Stimulated activated CD4-positive, alpha-beta T cell treated with anti-CD3 and anti-CD28 coated beads, Interleukin-4, amount 100 ng/mL, for 24 hours (primary cell): ENCODE measurements at places on chromosomes 6 and 20.
A peak's percentile ranks its signal among the peaks of the same experiment; 100 is the strongest.

GRCh38 chr6:5150551-5151075 is 65.5 kb downstream of the PPP1R3G start:
- DNase-seq: no peak

GRCh38 chr6:112574190-112574589 is 227.1 kb downstream of the RFPL4B start:
- no peak for DNase-seq

GRCh38 chr20:44142413-44142812 is 44.6 kb downstream of the JPH2 start:
- DNase-seq: no peak

- no peak for DNase-seq
These were observed 87.0 kb upstream of the MAN1A1 start for GRCh38 chr6:119436583-119436982.

GRCh38 chr20:47273591-47274235 is 82.8 kb downstream of the ZMYND8 start:
- no peak for DNase-seq

- DNase-seq: no peak
These were observed 92.9 kb downstream of the SHLD1 start for GRCh38 chr20:5843054-5843592.

- DNase-seq: no peak
These were observed 1.9 kb downstream of the ZFAND3 start for GRCh38 chr6:37821446-37821845.

- DNase-seq: no peak
These were observed 20.5 kb upstream of the PI3 start for GRCh38 chr20:45154183-45154582.

DNA sequence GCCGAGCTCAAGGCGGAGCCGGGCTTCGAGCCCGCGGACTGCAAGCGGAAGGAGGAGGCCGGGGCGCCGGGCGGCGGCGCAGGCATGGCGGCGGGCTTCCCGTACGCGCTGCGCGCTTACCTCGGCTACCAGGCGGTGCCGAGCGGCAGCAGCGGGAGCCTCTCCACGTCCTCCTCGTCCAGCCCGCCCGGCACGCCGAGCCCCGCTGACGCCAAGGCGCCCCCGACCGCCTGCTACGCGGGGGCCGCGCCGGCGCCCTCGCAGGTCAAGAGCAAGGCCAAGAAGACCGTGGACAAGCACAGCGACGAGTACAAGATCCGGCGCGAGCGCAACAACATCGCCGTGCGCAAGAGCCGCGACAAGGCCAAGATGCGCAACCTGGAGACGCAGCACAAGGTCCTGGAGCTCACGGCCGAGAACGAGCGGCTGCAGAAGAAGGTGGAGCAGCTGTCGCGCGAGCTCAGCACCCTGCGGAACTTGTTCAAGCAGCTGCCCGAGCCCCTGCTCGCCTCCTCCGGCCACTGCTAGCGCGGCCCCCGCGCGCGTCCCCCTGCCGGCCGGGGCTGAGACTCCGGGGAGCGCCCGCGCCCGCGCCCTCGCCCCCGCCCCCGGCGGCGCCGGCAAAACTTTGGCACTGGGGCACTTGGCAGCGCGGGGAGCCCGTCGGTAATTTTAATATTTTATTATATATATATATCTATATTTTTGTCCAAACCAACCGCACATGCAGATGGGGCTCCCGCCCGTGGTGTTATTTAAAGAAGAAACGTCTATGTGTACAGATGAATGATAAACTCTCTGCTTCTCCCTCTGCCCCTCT is 1.1 kb downstream of the CEBPB start:
- peak; percentile 64 for DNase-seq

DNA sequence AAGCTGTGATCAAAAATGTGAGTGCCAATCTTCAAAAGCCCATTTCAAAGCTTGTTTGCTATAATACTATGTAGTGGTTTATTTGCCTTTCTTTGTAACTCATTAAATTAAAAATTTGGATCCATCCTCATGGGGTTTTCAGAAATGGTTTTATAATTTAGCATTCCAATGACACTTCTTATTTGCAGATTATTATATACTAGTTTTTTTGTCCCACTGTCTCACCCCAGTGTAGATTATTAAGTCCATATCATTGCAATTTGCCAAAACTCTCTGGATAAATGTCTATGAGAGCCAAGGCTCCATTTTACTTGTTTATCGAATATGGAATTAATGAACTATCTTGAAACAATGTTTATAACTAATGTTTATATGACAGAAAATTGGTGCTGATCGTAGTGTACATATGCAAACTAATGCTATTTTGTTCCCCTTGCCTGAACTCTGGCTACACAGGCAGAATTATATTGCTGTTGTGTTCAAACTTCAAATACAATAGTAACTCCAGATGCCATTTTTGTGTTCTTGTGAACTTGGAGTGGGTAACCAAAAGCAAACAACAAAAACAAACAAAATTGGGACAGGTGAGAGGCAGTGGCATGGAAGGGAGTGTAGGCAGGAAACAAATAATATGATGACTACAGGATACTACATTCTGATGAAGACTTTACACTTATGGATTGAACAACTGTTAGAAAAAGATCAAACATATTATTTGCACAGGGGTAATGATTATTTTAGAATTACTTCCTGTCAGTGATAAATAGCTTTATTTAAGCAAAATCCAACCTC is 307.1 kb upstream of the FLRT3 start:
- no peak for DNase-seq

DNA sequence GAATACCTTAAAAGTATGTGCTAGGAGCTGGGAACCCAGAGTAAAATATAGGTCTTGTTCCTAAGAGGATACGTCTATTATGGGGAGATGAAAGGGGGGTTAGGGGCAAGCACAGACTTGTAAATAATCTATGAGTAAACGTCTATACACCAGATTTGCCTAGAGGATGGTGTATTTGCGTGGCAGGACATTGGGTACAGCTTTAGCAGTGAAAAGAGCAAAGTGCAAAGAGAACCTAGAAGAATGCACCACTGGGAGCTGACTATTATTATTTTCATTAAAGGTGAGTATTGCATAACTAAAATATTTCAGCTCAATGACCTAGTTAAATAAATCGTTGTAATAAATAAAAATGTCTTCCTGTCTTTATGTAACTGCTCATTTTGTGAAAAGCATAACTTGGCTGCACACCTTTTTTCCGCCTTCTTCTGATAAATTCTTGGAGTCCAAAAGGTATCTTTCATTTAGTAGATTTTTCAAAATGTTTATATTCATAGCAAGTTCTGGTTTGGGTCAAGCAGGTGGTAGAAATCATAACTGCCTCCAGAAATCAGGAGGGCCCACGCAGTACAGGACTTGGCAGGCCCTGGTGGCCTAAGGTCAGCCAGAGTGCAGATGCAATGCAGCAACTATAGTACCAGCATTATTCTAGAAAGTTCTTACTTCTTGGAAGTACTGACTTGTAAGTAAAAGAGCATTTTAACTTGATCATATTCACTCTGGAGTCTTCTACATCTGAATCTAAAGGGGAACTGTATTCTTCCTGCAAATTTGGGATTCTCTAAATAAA is 357.2 kb downstream of the PLCB1 start:
- no peak for DNase-seq

DNA sequence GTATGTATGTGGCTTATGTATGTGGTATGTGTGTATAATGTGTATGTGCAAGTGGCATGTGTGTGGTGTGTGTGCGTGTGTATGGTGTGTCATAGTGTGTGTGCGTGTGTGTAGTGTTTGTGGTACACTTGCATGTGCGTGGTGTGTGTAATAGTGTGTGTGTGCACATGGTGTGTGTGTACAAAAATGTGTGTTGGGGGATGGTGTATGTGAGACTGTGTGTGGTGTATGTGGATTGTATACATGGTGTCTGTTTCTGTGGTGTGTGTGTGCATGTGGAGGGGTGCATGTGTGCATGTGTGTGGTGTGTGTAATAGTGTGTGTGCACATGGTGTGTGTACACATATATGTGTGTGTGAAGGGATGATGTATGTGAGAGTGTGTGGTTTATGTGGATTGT is 21.5 kb downstream of the MAFB start:
- no peak for DNase-seq

- no peak for DNase-seq
These were observed 1.1 kb downstream of the OSBPL2 start for GRCh38 chr20:62239278-62239879.

DNA sequence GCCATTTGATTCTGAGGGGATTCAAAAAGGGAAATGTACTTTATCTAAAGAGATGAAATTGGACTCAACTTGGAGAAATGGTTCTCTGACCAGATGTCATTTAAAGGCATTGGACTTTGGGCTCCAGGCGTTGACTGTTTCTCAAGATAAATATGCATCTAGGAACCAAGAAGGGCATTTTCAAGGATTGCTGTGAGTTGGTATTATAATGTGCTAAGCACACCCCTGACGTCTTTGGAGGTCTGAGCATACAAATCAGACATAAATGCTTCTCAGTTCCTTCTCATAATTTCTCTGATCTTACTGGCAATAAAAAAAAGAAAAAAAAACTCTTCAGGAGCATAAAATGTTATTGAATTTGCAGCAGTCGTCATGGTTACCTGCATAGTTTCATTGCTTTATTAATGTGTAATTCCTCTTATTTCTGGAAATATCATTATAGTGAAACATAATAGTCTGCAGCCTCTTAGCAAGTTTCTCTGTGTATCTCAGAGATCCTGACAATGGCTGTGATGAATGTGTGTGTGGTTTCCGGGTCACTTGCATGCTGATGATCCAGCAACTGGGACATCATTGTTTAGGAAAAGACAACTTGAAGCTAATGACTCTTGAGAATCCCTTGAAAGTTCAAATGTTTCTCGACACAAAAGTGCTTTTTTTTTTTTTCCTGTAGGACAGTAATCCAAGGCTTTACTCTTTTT is 136.0 kb downstream of the AIG1 start:
- no peak for DNase-seq

DNA sequence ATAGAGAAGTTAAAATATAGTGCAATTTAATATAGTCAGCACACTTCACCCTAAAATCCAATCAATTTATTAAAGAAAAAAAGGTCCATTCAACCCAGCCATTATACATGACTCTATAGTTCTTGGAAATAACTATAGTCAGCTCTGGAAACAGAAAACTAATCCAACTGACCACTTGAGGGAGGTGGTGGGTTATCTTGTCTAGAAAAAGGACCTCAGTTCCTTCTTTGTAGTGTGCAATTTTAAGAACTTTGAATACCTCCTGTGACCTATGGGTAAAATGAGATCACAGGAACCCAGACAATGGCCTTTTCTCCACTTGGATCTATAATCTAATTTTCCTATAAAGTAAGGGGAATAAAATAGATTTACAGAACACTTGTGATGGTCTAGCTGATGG is 163.6 kb upstream of the CENPW start:
- no peak for DNase-seq

DNA sequence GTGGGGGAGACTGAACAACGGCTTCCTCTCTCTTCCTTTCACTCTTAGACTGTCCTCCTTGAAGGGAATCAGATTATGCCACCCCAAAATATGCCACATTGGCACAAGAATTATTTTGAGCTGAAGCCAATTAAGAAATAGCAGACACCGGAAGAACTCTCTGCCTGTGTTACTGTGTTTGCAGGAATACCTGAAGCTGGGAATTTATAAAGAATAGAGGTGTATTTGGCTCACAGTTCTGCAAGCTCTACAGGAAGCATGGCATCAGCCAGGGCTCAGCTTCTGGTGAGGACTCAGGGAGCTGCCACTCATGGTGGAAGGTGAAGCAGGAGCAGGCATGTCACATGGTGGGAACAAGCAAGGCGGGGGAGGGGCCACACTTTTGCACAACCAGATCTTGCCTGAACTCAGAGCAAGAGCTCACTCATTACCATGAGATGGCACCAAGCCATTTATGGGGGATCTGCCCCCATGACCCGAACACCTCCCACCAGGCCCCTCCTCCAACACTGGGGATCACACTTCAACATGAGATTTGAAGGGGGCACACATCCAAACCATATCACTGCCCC is 46.0 kb downstream of the PCNA start:
- DNase-seq: no peak
